ENCODE measurements at places on chromosomes 5 and 9.

- DNase-seq = no peak
These were observed 86.0 kb downstream of the ANKRD55 start for GRCh38 chr5:56147106-56147505.

DNA sequence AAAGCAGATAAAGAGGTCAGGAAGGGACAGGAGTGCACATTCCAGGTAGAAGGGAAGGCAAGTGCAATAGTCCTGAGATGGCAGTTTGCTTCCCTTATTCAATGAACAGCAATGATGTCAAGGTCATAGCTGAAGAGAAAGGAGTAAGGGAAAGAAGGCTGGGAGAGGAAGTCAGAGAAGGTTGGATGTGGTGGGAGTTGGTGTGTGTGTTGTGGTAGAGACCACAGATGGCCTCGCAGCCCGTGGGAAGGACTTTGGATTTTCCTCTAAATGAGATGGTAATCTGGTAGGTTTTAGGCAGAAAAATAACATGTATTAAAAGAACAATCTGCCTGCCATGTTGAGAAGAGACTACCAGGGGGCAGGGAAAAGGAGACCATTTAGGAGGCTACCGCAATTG is 25.1 kb upstream of the LPAR1 start:
- DNase-seq = no peak

DNA sequence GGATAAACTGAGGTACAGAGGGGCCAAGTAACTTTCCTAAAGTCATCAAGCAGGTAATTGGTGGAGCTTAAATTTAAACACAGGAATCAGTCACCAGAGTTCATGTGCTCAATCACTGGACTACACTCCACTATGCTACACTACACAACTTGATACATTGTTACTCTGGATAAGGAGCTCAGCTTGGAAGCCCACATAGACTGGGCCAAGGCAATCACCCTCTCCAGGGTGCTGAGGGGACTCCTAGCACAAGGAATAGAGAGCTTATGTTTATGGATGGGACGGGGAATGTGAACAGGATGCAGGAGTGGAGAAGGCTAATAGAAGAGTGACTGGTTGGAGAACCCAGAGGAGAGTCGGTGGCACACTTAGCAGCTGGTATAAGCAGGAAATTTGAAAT is 113.5 kb upstream of the NFIB start:
- DNase-seq = no peak

DNA sequence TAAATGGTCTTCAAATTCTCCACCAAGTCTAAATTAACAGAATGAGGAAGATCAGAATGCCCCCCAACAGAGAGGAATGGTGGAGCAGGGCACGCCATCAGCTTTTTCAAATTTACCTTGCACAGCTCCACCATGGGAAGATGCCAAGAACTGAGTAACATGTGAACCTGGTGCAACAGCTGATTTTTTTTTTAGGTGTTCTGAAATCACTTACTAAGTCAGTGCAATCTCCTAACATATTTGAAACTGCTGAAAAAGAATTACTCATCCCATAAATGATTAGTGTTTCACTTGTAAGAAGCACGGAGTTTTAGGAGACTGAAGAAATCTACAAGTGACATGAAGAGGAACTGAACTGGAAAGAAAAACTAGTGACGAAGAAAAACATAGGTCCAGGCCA is 5.1 kb downstream of the TMEM245 start:
- DNase-seq = no peak

DNA sequence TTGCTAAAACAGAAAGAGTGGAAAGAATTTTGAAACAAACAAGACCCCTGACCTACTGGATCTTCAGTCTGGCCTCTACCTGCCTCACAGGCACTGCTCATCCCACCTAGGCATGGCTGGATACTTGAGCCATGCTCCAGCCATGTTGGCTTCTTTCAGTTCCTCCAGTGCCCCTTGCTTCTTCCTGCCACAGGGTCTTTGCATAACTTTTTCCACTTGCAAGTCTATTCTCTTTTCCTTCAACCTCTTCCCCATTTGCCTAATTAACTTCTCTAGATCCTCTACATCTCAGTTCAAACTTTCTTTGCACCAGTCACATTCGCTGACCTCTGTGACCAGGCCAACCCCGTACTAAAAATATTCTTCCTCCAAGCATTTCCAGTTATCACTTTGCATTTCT is 50.4 kb downstream of the STARD4 start:
- no peak for DNase-seq

- no peak for DNase-seq
These were observed 40.2 kb downstream of the TMEM215 start for GRCh38 chr9:32823551-32823950.

GRCh38 chr9:128728298-128728697 is 4.4 kb upstream of the ZDHHC12 start:
- DNase-seq = no peak

- DNase-seq = no peak
These were observed 85.3 kb downstream of the PAPPA start for GRCh38 chr9:116238776-116239340.

DNA sequence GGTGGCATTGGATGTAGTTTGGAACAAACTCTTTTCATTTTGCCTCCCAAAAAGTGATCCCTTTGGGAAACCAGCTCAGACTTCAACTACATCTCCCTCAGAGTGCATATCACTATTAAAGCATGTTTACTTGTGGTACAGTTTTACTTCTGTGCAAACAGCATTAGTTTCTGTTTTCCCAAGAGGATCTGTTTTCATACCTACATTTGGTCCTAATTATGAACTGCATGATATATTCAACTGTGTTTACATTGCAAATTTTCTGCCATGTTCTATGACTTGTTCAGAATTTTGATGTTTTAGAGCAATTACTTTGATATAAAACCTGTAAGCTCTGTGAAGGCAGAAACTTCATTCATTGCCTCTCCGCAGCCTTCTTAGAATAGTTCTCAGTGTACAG is 681.5 kb upstream of the ACO1 start:
- DNase-seq = no peak

GRCh38 chr5:83590966-83591365 is 119.4 kb downstream of the VCAN start:
- no peak for DNase-seq

- DNase-seq = no peak
These were observed 42.4 kb downstream of the PDE6A start for GRCh38 chr5:149902177-149902576.

DNA sequence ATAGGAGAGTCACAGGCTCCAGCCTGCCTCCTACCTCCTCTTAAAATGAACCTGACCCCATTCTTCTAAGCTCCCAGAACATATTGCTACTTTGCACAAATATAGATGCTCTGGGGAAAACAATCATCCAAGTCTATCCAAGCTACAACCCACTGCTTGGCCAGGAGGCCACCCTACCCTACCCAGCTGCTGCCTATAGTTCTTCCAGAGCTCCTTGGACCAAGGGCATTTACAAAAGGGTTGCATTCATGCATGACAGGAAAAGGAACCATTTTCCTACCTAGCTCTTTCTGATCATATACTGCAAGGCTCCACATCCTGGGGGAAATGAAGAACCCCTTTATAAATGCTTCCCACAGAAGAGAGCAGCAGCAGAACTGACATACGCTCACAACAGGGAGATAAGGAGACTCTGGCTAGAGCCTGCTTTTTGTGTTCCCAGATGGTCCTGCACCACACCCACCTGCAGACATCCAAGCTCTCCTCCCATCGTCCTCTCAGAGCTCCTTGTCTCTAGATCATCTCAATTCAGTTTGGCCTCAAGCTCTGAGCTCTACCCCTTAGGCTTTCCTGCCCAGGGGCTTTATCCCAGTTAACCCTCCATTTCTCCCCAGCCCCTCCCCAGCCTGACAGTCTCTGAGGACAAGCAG is 185.5 kb downstream of the SPOCK1 start:
- no peak for DNase-seq

- no peak for DNase-seq
These were observed 25.4 kb downstream of the SERINC5 start for GRCh38 chr5:80230269-80230992.

- DNase-seq = no peak
These were observed 33.3 kb downstream of the IPPK start for GRCh38 chr9:92636627-92637026.

GRCh38 chr9:122337556-122337929 is 33.3 kb upstream of the PTGS1 start:
- DNase-seq = no peak

GRCh38 chr5:169550227-169550626 is 33.3 kb upstream of the SPDL1 start:
- DNase-seq = no peak

GRCh38 chr5:158755986-158756385 is 343.7 kb downstream of the EBF1 start:
- DNase-seq = no peak

GRCh38 chr5:3226196-3226920 is 369.3 kb upstream of the IRX1 start:
- no peak for DNase-seq

DNA sequence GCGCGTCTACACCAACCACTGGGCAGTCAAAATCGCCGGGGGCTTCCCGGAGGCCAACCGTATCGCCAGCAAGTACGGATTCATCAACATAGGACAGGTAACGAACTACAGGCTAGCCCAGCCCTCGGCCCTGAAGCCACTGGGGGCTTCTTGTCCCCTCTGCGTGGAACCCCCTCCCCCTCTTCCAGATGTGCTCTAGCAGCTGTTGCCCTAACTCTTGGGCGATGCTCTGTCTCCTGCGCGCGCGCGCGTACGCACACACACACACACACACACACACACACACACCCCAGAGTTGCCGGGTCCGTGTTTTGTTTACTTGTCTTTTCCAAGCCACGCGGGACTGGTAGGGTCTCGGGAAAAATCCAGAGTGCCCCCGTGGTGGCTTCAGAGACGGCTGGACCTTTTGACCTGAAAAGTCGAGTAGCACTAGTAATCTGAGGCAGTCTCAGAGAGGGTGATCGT is 836 bp downstream of the PCSK5 start:
- peak; percentile 36 for DNase-seq

GRCh38 chr5:52822437-52822836 is 34.7 kb downstream of the ITGA1 start:
- no peak for DNase-seq

- DNase-seq = no peak
These were observed 216.6 kb upstream of the EFNA5 start for GRCh38 chr5:107887166-107887943.

DNA sequence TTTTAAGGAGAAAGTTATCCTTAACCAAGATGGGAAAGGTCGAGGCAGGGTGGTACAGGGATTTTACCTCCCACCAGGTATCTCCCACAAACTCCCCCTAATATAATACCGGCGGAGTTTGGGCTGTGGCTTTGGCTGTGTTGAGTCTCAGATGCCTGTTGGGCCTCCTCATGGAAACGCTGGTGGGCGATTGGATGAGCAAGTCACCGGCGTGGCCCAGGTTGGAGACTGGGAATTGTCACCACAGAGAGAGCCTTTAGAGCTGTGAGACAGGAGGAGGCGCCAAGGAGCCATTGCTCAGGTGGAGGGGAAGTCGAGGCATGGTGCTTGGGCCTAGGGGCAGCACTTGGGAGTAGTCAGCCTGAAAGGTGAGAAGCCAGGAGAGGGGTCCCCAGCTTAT is 3.4 kb upstream of the CAMSAP1 start:
- no peak for DNase-seq
